Activated CD4-positive, alpha-beta T cell treated with anti-CD3 and anti-CD28 coated beads, Interleukin-2, amount 10 ng/mL, durations not matched to agents 7 days and 5 days (primary cell): ENCODE measurements at places on chromosomes 5 and 9.

DNA sequence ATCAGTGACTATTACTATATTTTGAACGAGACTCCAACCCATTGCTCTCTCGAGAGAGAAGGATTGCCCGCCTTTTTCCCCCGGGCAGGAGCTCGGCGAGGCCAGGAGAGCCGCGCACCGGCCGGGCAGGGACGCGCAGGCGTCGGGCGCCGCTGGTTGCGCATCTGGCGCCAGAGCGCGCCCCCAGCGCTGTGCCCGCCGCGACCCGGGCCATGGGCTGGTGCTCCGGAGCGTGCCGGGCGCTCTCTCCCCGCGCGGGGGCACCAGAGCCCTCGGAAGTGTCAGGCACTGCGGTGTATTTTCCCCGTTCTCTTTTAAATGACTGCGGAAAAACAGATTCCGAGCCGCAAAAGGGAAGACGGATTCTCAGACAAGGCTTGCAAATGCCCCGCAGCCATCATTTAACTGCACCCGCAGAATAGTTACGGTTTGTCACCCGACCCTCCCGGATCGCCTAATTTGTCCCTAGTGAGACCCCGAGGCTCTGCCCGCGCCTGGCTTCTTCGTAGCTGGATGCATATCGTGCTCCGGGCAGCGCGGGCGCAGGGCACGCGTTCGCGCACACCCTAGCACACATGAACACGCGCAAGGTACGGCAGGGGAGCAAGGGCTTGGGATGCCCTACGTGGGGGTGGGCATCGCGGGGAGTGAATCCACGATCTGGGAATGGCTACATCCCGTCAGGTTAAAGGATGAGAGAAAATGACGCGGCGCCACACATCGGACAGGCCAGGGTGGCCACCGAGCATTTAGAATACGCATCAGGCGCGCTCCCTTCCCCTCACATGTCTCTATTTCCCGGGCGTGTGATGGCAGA lies 1.1 kb upstream of the NTRK2 start:
- DNase-seq = peak; percentile 39

DNA sequence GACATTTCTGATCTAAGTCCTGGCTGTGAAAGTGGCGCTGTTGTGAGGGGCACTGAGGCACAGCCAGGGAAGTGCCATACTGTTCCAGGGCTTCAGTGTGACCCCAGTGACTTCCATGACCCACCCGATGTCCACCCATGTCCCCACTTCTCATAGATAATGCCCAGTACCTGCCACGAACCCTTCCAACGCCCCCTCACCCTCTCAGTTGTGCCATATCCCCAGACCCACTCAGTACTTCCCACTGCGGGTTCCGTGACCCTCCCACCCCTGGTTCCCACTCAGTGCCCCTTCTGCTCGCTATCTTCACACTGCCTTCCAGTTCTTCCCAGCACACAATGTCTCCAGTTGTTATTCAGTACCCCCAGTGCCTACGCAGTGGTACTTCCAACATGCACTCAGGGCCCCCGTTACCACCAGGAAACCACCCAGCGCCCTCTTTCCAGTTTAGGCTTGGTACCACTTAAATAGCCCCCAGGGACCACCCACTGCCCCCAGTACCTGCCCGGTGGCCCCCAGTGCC lies 30.7 kb upstream of the PSD2 start:
- no peak for DNase-seq

DNA sequence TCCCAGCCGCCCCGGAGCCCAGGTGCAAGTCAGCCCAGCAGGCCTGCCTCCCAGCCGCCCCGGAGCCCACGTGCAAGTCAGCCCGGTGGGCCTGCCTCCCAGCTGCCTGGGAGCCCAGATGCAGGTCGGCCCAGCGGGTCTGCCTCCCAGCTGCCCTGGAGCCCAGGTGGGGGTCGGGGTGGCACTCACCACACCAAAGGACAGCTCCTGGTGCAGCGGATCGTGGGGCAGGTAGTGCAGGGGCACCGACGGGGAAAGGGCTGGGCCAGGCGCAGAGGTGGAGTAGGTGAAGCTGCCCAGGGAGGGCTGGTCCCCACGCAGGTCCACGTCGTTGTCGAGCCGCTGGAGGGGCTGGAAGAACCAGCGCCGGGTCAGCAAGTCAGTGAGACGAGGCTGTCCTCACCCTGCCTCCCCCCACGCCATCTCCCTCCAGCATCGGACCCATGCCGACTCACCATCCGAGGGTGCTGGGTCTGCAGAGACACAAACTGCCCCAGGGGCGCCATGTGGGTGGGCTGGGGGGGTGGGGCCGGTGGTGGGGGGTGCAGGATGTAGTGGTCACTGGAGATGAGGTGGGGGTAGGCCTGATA lies 6.7 kb downstream of the RNF44 start:
- DNase-seq = no peak

DNA sequence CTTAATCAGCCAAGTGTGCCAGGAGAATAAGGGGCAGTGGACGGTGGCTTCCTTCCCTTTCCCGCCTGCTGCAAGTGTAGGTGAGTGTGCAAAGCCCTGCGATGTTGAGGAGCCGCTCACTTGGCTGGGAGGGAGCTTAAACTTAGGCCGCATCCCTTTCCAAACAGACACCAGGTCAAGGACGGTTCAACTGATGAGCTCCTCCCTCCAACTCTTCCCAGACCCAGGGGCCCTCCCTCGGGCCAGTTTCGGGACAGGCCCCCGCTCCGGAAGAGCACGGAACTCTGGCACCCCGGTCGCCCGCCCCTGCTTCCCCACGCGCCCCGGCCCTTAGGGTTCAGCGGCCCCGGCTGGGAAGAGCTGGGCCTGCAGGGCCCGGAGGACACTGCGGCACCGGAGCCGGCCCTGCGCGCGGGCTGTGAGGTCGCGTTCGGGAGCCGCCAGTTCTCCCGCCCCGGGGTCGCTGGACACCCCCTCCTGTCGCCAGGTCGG lies 481 bp downstream of the MRPL36 start:
- DNase-seq = peak; percentile 34

GRCh38 chr5:180069589-180070247 lies 1.8 kb downstream of the RNF130 start:
- DNase-seq = no peak

GRCh38 chr5:142803428-142804125 lies 33.4 kb downstream of the ARHGAP26 start:
- no peak for DNase-seq

- peak; percentile 63 for DNase-seq
Measured at GRCh38 chr5:14872070-14872989, 752 bp upstream of the ANKH start.

GRCh38 chr9:131997779-131998178 lies 81.9 kb downstream of the MED27 start:
- DNase-seq = no peak

DNA sequence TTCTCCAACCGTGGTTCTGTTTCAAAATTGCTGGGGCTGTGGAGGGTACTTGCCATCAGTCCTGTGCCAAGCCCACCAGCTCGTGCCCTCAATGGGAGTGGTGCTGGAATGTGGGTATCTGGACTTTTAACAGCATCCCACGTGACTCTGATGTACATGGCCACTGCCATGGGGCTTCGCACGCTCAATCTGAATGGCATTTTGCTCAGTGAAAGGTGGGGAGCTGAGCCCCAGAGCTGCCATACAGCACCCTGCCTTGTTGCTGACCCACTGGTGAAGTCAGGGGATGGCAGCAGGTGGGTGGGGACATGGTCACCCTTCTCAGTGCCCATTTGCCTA lies 16.6 kb upstream of the SYNPO start:
- no peak for DNase-seq

DNA sequence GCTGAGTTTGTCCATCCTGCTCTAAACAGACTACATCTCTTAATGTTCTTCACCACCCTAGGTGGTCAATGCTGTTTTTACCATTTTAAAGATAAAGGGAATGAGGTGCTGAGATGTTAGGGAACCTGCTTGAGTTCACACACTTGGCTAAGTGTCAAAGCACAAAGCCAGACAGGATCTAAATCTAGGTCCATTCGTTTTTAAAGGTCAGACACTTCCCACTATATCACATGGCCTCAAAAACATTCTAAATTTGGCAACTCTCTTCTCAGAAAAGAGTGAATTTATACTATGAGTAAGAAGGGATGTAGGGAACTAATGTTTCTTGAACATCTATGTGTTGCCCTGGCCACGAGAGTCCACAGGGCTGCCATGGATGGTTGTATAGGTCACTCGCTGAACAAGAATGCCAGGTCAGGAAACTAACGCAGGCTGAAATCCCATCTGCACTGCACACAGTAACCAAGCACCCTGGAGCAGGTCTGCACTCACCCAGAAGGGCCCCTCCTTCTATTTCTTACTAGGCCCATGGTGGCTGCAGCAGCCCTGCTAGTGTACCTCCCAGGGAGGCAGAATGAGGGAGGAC lies 213.0 kb downstream of the SPOCK1 start:
- no peak for DNase-seq

DNA sequence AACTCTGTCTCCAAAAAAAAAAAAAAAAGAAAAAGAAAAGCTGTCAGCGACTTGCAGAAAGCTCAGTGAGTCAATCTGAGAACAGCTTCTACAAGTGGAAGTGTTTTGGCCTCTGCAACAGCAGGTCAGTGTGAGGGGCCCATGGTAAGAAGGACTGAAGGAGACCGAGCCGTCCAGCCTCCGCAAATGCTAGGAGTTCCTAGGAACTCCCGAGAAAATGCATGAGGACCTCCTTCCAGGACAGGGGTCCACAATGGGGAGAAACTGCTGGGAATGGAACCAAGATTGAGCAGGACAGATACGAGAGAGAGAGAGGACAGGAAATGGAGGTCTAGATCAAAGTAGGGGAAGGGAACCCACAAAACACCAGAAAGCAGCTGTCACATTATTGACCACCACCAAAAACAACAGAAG lies 180.5 kb downstream of the CRB2 start:
- DNase-seq = no peak

DNA sequence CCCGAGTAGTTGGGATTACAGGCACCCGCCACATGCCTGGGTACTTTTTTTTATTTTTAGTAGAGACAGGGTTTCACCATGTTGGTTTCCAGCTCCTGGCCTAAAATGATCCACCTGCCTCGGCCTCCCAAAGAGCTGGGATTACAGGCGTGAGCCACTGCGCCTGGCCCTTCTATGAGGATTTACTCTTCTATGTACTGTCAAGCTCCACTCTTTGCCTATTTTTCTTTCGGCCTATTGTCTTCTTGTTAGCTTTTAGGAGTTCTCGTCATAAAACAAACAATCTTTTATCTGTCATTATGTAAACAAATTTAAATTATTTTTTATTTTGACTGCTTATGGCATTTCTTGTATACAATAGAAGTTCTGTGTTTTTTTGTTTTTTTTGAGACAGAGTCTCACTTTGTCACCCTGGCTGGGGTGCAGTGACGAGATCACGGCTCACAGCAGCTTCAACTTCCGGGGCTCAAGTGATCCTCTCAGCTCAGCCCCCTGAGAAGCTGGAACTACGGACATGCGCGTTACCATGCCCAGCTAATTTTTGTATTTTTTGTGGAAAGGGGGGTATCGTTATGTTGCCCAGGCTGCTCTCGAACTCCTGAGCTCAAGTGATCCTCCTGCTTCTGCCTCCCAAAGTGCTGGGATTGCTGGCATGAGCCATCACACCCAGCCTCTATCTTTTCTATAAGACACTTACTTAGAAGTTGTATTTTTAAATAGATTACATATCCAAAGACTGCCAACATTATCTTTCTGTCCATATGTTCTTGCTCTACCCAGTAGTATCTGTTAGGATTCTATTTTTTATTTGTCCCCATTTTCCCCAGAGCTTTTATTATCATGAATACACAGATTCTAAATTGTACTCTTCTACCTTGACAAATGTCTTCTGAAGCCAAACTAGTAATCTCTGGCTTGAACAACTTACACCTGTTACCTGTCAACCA lies 29.2 kb downstream of the CSNK1A1 start:
- no peak for DNase-seq

GRCh38 chr9:135533674-135534073 lies 12.3 kb upstream of the OBP2A start:
- no peak for DNase-seq

DNA sequence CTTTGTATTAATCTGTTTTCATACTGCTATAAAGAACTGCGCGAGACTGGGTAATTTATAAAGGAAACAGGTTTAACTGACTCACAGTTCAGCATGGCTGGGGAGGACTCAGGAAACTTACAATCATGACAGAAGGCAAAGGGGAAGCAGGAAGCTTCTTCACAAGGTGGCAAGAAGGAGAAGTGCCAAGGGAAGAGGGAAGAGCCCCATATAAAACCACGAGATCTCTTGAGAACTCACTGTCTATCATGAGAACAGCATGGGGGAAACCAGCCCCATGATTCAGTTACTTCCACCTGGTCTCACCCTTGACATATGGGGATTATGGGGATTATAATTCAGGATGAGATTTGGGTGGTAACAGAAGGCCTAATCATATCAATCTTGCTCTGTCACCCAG lies 60.9 kb upstream of the CHD1 start:
- DNase-seq = no peak

GRCh38 chr5:113748403-113748802 lies 234.9 kb downstream of the YTHDC2 start:
- DNase-seq = no peak
